ENCODE measurements at places on chromosomes 11 and 22.

GRCh38 chr11:122246874-122247273 is 130.9 kb upstream of the BLID start:
- DNase-seq, result no peak

GRCh38 chr11:17504330-17505107 is 27.9 kb upstream of the ABCC8 start:
- DNase-seq, result peak; percentile 58

GRCh38 chr11:12176410-12176809 is 66.0 kb downstream of the MICAL2 start:
- DNase-seq, result no peak

- DNase-seq, result no peak
Measured at GRCh38 chr11:43278193-43278956, 33.4 kb upstream of the API5 start.

GRCh38 chr11:78961247-78961646 is 386.6 kb upstream of the NARS2 start:
- no peak for DNase-seq

All from stimulated activated CD8-positive, alpha-beta memory T cell treated with anti-CD3 and anti-CD28 coated beads, Interleukin-7, amount 100 ng/mL, for 1 hour (primary cell).